ENCODE measurements at places on chromosomes 11 and 22.
A peak's percentile ranks its signal among the peaks of the same experiment; 100 is the strongest.

GRCh38 chr11:75319035-75319877 lies 32.2 kb downstream of the ARRB1 start:
- no peak for DNase-seq

DNA sequence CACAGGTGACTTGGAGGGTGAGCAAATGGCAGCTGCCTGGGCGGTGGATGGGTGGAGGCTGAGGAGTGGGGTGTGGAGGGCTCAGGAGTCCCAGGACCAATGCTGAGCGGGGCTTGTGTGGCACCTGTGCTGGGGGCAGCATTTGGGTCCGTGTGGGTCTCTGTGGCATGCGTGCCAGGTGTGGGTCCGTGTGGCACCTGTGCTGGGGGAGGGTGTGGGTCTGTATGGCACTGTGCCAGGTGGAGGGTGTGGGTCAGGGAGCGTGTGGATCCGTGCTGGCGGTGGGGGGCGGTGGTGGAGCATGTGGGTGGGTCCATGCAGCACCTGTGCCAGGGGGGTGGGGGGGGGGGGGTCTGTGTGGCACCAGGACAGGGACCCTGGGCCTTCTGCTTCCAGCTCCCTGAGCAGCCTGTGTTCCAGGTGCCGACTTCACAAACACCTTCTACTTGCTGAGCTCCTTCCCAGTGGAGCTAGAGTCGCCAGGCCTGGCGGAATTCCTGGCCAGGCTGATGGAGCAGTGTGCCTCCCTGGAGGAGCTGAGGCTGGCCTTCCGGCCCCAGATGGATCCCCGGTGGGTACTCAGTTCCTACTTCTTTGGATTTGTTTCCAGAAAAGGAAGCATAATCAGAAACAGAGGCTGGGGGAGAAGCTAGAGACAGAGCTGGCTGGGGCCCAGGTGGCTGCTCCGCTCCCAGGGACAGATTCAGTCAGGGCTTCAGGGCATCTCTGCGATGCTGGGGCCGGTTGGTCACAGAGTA lies 14.7 kb downstream of the SELENOO start:
- no peak for DNase-seq

- no peak for DNase-seq
Observed at GRCh38 chr11:78688460-78688859, 113.8 kb upstream of the NARS2 start.

GRCh38 chr11:124519850-124520549 lies 23.5 kb downstream of the OR8B12 start:
- DNase-seq = no peak

- no peak for DNase-seq
Observed at GRCh38 chr11:94132823-94133408, 4.3 kb downstream of the PANX1 start.

GRCh38 chr11:68127714-68128681 lies 6.8 kb upstream of the CHKA start:
- DNase-seq = no peak

- no peak for DNase-seq
Observed at GRCh38 chr11:82814379-82814778, 80.7 kb upstream of the FAM181B start.

- DNase-seq = peak; percentile 7
Observed at GRCh38 chr11:68383976-68384501, 71.6 kb downstream of the LRP5 start.

DNA sequence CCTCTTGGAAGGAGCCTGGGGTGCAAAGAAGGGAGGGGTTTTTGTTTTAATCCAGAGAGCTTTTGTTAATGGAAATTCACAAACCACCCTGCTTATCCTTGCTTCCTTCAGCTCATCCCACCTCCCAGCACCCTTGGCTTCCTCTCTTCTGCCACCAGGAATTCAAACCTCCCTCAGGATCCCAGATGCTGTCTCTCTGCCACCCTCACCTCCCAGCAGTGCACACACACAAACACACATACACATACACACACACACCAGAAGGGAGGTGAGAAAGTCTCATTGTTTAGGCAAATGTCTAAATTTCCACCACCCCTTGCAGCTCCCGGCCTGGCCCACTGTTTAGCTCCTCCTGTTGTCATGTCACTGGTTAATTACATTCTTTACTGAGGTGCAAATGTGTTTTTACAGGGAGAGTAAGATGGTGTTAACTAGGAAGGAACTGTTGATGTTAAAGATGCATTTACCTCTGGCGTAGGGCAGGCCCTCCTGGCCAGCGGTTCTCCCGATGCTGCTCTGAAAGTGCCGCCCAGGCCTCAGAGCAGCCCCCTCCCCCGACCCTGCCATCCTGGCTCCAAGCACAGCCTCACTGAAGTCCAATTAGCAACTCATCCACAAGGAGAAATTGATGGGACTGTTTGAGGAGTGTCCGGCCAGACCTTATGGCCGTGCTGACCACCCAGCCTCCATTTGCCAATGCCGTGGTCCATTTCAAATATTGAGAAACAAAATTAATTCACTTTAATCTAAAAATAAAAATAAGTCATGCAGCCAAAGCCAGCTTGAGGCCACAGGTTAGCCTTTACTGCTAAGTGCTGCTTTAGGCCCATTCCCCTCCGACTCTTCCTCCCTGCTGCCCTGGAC lies 165.4 kb downstream of the FEZ1 start:
- no peak for DNase-seq

- DNase-seq = no peak
Observed at GRCh38 chr22:31829505-31829904, 75.7 kb downstream of the DEPDC5 start.

DNA sequence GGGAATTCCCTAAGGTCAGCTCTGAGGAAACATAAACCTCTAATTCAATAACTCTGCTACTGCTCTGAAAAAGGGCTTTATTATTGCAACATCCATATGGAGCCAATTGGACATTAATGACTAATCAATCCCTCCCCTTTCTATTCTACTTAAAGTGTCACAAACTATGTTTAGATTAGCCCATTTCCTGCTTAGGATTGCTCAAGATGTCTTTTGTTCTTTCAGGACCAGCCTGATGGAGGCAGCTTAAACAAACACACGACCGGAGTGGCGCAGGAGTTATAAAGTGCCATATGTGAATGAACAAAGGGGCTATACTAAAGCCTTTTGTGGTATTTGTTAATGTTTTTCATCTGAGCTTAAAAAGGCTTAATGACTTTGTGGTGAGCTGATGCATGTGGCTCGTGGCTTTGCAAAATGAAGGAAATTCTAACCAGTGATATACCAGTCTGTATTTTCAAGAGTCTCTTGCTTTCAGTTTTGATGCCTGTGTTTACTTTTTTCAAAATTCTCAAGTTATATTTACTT lies 354.4 kb downstream of the SOX6 start:
- DNase-seq = no peak

Data from stimulated activated CD8-positive, alpha-beta memory T cell treated with anti-CD3 and anti-CD28 coated beads, Interleukin-4, amount 100 ng/mL, for 4 hours (primary cell).